ENCODE measurements at places on chromosomes 1 and 21. TPM values are rescaled to one million over a fixed set of nuclear protein-coding genes. Genes with fewer than 3 reads are reported as not detected.

DNA sequence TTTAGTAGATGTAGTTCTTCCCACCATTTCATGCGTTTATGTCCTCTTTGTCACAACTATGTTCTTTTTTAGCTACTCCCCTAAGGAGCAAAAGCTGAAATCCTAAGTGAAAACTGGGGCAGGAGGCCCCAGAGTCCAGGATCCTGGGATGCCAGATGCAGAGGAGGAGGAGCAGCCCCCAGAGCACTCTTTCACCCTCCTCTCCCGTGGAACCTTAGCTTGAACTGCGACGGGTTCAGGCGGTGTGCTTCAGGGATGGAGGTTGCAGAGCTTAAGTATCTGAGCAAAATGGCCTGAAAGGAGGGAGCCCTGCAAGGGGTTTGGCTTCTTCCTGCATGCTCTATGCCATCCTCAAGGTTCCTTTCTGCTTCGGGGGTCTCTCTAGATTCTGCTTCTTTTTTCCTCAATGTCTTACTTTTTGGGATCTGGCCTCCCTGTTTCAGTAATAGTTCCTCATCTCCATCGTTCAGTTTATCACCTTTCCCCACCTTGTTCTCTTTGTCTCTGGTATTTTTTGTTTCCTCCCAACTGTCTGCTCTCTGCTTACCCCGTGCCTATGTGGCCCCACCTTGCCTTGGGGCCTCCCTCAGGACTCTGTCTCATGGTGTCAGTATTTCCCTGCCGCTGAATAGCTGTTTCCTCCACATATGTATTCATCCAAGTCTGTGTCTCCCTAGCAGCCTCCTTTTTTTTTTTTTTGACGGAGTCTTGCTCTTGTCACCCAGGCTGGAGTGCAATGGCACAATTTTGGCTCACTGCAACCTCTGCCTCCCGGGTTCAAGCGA lies 2.7 kb upstream of the NHLH1 start:
- DNase-seq: peak; percentile 14

DNA sequence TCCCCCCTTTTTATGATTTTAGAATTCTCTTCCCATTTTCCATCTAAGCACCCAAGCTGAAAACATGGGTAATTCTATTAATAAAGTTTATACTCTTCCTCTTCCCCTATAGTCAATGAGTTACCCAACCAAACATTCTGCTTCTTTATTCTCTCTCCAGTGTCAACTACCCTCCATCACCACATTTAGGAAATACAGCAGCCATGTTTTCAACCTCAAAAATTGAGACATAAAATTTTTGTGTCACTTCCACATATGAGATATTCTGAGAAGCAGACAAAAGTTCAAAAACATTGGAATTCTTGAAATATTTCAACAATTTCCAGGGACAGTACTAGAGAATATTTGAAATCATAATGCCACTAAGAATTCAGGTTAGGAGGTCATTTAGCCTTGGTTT lies 64.8 kb upstream of the ATP1A1 start:
- no peak for DNase-seq

- no peak for DNase-seq
Measured at GRCh38 chr1:116515702-116516101, 55.1 kb downstream of the CD58 start.

- no peak for DNase-seq
Measured at GRCh38 chr21:45618846-45619485, 24.6 kb upstream of the PCBP3 start.

DNA sequence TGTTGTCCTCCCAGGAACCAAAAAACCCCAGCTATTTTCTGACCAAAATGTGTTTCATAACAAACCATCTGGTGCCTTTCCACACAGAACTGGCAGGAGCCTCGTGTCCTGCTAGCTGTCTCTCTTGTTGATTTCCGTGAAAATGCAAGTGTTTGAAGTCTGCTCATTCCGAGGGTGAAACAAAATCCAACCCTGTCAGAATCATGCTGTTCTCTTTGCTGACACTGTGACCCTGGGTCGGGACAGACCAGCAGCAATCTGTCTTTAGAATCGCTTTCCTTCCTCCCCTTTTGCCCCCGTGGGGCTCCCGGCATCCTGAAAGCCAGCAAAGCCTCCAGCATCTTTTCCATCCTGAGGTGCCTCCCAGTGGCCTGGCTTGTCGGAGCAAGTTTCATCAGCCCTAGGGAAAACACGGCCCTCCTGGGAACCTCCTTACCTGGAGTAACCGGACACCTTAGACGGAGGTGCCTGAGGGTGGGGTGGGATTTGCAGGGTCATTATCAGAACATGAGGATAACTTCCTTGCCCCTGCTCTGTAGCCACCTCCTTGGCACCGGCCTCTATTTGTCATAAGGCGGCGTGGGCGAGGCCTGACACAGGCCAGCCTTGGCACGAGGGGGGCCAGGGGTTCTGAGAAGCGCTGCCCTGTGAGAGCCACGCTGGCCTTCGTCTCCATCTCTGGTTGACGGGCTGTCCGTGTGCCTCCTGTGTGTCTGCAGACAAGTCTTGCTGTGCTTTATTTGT lies 24.9 kb downstream of the LDLRAP1 start:
- DNase-seq: no peak

DNA sequence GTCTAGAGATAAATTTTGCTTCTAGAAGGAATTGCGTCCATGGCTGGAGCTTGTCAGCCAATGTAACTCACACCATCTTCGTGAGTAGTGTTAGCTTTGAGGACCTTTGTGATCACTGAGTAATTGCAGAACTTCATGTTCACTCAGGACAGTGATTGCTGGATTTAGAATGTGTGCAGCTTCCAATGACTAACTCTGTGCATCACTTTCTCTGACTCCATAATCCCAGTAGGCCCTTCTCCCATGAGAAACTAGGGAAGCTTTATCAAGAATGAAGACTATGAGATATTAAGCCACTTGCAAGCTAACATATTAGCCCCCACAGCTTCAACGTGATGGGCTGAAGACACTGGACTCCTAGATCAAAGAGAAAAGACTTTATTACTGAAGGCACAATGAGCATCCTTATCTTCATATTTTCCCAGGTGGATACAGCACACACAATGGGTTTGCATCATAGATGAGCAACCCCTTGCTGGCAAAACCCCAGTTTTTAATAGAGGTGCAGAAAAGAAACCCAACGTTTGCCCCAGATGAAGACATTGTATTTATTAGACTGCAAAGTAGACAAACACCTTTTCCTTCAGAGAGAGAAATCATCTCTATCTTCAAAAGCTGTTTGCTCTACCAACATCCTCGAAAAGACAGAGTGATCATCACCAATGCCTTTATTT lies 561.0 kb downstream of the LTN1 start:
- DNase-seq: no peak

- no peak for DNase-seq
Measured at GRCh38 chr1:219928791-219929118, 398 bp upstream of the SLC30A10 start.

- DNase-seq: no peak
Measured at GRCh38 chr21:37082375-37082774, 9.3 kb downstream of the TTC3 start.

DNA sequence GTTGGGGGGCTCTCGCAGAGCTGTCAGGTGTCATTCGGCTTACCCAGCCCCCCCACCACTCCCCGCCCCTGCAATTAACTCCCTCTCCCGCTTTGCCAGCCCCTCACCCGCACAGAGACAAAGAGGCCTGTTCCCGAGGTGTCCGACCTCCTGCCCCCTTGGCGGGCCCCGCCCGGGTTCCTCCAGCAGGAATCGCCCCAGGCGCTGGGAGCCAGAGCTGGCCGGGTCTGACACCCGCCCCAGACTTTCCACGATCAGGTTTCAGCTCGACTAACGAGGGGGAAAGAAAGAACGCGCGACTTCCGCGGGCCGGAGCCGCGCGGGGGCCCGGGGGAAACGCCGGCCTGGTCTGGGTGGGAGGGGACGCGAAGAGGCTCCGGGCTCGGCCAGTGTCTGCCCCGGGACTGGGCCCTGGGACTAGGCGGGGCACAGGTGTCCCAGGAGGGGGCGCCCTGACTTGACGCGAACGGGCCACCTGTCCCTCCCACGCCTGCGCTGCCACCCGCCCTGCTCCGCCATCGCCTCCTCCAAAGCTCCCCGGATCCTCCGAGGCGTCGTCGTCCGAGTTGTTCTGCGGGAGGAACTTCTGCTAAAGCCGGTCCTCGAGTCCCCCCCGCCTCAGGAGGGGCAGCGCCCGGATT lies 36.4 kb upstream of the HHAT start:
- DNase-seq: peak; percentile 52

DNA sequence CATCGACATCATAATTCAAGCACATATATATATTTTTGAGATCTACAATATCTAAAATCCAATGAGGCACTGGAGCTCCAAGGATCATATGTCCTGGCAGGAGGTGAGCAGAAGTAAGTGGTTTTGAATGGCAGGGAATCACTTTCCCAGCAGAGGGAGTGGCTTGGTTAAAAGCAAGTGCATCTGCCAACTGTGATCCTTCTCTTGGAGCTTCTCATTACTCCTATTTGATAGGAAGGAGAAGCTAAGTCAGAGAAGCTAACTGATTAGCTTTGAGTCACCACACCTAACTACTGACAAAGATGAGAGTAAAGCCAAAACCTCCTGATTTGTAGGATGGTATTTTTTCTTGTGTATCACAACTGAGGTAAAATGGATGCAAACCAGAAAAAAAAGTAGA lies 55.0 kb downstream of the ALG14 start:
- DNase-seq: no peak

DNA sequence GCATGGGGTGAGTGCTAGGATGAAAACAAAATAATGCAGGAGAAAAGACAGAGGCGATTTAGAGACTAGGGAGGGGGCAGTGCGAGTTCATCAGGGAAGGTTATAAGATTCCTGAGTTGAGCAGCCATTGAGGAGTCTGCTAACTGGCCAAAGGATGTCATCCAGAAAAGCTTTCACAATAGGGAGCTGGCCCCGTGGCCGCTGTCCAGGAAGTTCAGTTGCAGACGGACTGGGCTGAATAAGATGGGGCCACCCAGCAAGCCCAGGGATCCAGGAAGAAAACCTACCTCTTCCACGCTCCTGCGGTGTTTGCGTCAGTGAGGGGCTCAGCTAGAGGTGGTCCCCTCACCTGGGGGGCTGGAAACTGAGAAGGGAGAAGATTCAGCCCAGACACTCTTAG lies 4.0 kb upstream of the PKP1 start:
- DNase-seq: no peak

GRCh38 chr1:55062801-55063576 lies 23.6 kb downstream of the PCSK9 start:
- DNase-seq: no peak

DNA sequence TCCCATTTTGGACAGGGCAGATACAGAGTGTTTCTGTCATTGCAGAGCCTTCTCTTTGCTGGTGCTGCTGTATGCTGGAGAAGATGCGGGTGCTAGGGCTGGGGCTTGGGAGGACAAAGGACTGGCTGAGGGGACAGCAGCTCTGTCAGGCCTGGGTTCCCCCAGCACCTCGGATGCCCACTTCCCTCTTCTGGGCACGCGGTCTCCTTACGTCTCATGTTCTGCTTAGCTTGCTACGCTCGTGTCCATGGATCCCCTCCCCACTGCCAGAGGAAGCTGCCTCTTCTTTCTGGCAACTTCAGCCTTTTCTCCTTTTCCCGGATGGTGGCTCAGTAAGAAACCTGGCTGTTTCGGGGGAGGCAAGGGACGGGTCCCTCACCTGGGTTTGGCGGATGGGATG lies 75.7 kb downstream of the ARHGEF10L start:
- DNase-seq: no peak

DNA sequence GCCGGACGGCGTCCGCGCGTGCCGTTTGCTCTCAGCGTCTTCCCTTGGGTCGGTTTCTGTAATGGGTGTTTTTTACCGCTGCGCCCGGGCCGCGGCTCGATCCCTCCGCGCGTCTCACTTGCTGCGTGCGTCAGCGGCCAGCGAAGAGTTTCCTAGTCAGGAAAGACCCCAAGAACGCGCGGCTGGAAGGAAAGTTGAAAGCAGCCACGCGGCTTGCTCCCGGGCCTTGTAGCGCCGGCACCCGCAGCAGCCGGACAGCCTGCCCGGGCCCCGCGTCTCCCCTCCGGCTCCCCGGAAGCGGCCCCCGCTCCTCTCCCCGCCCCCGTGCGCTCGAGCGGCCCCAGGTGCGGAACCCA lies 159.8 kb downstream of the RUNX1 start:
- peak; percentile 64 for DNase-seq

DNA sequence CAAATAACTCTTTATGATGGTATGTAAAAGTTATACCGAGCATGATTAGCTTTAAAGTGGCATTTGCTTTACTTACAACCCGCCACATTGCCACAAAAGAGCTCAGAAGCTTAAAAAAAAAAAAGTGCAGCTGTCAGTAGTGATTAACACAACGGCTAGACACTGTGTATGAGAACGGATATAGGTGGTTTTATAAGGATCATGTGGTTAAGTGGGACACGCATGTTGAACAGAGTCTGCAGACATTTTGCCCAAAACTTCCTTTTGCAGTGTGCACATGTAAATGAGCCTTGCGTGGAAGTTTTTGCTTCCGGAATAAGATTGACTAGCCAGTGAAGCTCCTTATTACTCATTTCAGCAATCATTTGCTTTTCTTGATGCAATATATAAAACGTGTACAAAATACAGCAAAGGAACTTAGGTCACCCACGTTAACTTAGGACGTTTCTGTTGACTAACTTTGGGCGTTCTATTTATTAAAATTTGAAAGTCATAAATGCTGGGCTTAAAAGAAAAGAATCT lies 58.7 kb upstream of the RGS1 start:
- DNase-seq: no peak

- no peak for DNase-seq
Measured at GRCh38 chr1:57546549-57547330, 122.9 kb upstream of the DAB1 start.

- DNase-seq: peak; percentile 27
Measured at GRCh38 chr1:47938520-47938919, 58.7 kb downstream of the TRABD2B start.

C1orf226 gene
- 50.4 TPM for total RNA-seq

NIBAN1 gene
- total RNA-seq: 0.96 TPM

MMEL1 gene
- total RNA-seq: not detected

OLFML3 gene
- 3.7 TPM for total RNA-seq

SPRR2B gene
- total RNA-seq: not detected

MR1 gene
- total RNA-seq: 6.7 TPM

OR2L2 gene
- total RNA-seq: 0.05 TPM

TYW3 gene
- total RNA-seq: 6.6 TPM

VSIG8 gene
- total RNA-seq: not detected

Measured in left lobe of liver (tissue), 2 donors.